ENCODE measurements at places on chromosomes 13 and 19.
A peak's percentile ranks its signal among the peaks of the same experiment; 100 is the strongest.

DNA sequence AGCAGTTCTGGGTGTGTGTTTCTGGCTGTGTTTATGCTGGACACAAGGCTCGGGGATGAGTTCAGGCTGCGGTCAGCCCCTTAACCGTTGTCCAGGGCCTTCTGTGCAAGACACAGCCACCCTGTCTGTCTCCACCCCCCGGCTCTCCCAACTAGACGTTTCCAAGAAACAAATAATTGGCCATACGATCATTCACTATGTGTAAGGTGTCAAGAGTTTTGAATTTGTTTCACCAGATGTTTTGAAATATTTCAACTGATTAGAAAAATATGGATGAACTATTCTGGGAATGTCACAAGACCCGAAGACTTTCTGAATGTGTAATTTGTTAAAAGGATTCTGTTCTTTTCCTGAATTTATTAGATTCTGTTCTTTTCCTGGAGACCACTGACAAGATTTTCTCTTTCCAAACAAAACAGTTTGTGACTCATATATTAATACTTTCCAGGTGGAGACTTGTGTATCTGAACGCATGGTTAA, 318.2 kb downstream of the MYO16 start:
- DNase-seq = no peak

- peak; percentile 22 for DNase-seq
These were observed 2.9 kb upstream of the TLE6 start for GRCh38 chr19:2974342-2975041.

- DNase-seq = peak; percentile 91
These were observed at the start of gene NUP58 for GRCh38 chr13:25301347-25302113. TSS of gene NUP58 (plus strand) at chr13:25301625. CDS start at chr13:25301774, 149 bp downstream.

- no peak for DNase-seq
These were observed 183.7 kb upstream of the SPRY2 start for GRCh38 chr13:80524447-80525215.

- no peak for DNase-seq
These were observed 9.8 kb upstream of the DACT3 start for GRCh38 chr19:46670813-46671212.

- DNase-seq = no peak
These were observed 7.6 kb upstream of the HIPK4 start for GRCh38 chr19:40397568-40397906.

- no peak for DNase-seq
These were observed 5.7 kb upstream of the LRRC4B start for GRCh38 chr19:50573741-50574461.

DNA sequence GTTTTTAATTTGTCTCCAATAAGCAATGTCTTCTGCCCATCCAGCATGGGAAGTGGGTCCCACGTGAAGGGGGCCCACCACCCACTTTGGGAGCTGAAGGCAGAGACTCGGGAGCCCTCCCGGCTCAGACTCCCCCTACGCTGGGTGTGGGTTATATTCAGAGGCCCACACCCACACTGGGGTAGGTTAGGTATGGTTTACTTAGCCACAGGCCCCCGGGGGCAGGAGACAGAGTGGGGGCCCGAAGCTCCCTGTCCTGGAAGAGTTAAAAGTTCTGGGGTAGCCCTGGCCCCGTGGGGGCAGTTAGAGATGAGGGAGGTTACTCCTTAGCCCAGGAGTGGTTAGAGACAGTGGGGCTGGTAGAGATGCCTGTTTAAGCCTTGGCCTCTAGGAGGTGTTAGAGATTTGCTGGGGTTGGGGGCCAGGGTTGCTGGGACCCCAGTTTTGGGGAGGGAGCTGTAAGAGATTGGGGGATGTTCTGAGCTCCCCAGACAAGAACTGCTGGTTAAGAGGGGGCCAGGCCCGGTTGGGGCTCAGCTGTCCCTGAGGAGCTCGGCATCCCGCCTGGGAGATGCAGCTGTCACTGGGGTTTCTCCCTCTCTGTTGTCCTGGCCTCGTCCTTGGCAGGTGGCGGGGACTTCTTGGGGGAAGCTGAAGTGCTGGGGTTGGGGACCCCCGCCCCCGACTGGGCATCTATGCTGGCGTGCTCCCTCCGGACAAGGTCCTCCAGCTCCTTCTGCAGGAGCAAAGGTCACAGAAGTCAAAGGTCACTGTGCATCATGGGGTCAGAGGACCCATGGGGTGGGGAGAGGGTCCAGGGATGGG, 712 bp upstream of the RINL start:
- no peak for DNase-seq

- DNase-seq = no peak
These were observed 89.7 kb downstream of the RAB20 start for GRCh38 chr13:110471833-110472162.

DNA sequence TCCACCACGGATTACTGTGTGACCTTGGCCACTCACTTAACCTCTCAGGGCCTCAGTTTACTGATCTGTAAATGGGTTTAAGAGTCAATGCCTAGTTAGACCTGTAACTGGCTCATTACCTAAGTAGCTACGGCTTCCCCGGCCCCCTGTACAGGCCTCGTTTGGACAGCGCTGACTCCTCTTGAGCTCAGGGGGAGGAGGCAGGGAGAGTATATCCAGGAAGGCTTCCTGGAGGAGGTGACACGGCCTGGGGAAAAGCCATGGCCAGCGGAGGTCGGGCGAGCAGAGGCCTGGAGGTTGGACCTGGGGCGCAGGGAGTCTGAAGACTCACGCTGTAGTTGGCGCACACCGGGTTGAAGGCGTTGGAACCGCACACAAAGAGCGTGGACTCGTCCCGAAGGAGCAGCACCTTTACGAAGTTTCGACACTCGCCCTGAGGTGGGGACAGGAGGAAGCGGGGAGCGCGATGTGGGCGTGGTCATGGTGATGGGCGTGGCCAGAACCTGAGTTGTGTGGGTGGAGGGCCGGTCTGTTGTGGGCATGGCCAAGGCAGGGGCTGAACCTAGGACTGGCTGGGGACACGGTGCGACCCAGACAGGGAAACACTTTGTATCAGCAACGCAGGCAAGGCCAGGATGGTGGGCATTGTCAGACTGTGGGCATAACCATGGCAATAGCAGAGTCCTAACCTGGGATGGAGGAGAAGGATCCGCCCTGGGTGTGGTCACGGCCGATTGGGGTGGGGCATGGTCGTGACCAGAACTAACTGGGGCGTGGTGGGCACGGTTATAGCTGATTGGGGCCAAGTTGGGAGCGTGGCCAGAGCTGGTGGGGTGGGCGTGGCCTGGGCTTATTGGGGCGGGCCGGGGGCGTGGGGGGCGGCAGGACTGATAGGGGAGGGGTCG, 3.6 kb downstream of the SEMA6B start:
- DNase-seq = no peak

- no peak for DNase-seq
These were observed 1.4 kb downstream of the SERTM1 start for GRCh38 chr13:36675213-36675536.

GRCh38 chr13:35785576-35786303, 309.3 kb upstream of the MAB21L1 start:
- DNase-seq = no peak

DNA sequence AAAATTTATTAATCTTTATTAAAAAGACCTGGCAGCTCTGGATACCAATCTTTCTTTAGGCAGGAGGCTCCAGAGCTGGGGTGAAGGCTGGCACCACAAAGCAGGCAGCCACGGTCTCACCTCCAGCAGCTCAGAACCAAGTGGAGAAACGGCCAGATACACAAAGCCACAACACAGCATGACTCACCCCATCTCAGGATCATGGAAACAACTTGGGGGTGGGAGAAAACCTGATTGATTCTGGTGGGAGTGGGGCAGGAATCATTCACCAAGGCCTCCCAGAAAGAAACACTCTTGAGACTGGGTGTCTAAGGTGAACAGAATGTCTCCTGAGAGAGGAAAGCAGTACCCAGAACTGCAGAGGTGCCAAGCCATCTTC, 64.2 kb downstream of the CRYL1 start:
- no peak for DNase-seq

DNA sequence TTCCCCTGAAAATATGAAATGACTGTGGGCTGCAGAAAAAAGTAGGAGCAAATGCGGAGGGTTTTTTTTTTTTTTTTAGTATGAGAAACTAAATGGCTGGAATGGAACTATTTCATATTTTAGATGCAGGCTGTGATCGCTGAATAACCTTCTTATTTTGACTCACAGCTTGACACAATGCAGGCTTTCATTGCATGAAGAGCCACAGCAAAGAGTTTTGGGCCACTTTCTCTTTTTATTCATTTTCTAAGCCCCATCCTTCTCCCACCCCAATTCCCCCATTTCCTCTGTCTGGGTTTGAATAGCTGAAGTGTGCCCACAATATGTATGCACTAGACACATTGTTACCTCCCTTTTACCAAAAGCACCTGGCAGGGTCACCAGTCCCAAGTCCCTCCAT, 125.9 kb downstream of the COG6 start:
- DNase-seq = no peak

DNA sequence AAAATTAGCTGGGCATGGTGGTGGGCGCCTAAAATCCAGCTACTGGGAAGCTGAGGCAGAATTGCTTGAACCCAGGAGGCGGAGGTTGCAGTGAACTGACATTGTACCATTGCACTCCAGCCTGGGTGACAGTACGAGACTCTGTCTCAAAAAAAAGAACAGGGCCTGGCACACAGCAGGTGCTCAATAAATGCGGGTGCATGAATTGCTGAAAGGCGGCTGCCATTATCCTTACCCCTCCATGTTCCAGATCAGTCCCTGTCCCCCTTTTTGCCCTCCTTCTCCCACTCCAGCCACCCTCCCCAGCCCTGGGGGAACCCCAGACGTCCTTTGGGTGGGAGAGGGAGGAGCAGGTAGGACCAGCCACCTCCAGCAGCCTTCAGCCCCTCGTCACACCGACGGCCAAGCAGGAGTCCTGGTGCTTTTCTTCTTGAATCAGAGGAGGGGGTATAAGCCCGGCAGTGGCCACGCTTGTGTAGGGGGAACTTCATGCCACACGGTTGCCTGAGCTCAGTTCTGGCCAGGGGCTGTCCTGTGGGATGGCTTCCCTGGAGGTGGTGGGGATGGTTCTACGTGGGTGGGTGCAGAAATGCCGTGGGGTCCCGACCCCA, 20.4 kb upstream of the NFIC start:
- no peak for DNase-seq

DNA sequence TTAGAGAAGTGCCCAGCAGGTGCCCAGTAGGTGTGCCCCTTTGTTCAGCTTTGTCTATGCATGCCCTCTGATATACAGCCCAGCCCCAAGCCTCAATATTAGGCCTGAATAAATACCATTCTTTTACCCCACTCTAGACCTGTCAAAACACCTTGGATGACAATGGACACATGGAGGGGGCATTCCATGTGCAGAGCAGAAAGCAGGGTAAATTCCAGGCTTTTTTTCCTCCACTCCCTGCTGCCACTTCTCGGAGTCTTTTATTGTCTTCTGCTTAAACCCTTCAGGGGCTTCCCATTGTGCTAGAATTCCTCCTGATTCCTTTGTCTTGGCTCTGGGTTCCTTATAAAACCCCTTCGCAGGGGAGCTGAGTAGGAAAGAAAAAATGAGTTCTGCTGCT, 5.8 kb upstream of the FRY start:
- no peak for DNase-seq

DNA sequence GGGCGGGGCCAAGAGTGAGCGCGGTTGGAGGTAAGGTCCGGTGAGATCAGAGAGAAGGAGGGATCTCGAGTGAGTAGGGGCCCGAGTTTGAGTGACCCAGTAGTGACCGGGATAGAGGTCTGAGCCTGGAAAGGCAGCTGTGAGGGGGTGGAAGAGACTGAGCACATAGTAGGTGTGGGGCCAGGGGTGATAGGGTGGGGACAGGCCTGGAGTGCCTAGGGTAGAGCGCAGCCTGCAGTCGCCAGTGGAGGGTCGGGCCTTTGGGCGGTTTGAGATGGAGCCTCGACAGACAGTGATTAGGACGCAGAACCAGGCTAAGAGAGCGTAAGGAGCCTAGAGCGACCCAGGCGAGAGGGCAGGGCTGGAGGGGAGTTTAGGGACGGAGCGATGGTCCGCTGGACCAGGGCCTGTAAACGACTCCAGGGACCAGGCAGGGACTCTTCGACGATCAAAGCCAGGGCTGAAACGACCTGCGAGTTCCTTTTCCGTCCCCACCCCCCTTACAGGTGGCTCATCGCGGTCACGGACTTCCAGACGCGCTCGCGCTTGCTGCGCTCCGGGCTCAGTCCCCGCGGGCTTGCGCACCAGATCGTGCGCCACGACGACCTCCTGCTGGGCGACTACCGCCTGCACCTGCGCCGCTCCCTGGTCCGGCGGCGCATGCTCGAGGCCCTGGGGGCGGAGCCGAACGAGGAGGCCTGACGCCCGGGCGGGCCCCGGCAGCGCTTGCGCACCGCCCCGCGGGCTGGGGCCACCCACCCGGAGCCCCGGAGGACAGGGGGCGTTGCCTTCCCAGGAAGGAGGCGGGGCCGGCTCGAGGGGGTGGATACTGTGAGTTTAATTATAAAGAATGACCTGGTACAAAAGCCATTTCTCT, 9.4 kb downstream of the C19orf81 start:
- DNase-seq = peak; percentile 39

DNA sequence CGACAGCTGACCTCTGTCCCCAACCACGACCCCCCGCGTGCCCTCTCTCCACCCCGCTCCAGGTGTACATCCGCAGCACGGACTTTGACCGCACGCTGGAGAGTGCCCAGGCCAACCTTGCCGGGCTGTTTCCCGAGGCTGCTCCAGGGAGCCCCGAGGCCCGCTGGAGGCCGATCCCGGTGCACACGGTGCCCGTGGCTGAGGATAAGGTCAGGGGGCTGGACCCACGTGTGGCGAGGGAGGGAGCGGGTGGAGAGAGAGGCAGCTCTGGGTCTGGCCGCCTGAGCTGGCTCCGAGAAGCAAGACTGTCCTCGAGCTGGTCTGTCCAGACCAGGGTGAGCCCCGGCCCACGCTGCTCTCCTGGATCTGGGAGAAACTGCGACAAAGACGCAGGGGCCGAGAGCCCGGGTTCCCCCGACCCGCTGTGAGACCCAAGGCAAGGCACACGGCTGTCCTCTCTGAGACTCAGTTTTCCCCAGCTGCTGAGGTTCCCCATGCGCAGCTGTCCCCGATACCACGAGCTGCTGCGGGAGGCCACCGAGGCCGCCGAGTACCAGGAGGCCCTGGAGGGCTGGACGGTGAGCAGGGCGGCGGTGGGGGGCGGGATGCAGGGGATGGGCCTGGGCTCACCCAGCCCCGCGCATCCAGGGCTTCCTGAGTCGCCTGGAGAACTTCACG, 1.5 kb downstream of the ACP4 start:
- no peak for DNase-seq
